Aorta (tissue), 5 donors: ENCODE measurements at places on chromosomes 2 and 18. TPM values are rescaled to one million over a fixed set of nuclear protein-coding genes. Genes with fewer than 3 reads are reported as not detected.

- no peak for DNase-seq
Measured at GRCh38 chr2:6878549-6878948, 972 bp downstream of the RSAD2 start.

DNA sequence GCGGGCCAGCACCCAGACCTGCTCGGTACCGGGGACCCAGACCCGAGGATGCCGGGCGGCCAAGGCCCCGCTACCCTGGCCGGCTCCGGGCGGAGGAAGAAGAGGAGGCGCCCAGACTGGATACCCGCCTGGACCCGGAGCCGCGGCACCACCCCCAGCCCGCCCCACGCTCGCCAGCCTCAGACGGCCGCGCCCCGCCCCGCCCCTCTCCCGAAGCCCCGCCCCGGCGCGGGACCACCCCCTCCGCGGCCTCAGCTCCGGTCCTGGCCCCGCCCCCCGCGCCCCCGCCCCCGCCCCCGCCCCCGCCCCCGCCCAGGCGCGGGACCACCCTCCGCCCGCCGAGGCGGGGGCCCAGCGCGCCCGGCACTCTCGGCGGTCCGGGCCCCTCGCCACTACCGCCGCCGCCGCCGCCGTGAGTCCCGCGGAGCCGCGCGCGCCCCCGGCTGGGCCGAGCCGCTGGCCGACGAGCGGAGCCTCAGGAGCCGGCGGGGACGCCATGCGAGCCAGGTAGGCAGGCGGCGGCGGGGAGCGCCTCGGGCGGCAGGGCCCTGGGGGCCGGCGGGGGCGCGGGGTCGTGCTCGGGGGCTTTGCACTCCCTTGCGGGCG is at the start of gene SH3BP4:
TSS of gene SH3BP4 (plus strand) at position 354 of the 606 bp plus-strand sequence. CDS start 82,986 bp downstream, outside the sequence.
- DNase-seq: peak; percentile 94

DNA sequence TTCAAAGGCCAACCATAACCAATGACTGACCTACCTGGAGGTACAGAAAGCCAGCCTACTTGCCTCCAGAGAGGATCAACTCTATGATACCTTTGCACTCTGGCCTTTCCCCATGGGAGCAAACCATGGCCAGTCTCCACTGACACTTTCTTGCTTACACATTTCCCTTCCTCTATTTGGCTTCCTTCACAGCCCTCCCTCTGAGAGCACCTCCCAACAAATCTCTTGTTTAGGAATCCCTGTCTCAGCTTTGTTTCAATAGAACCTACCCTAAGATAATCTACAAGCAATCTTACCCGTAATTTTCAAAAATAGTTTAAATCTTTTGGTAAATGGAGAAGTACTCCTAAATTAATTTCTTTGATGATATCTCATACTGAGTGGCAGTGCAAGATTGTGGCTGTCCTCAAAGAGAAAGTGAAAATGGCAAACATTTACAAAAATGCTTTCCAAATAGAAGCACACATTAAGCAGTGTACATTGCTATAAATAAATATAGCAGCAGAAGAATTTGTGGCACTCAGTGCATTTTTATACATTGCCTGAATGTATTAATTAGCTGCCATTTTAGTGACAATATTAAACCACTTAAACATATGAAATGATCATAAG is 140.6 kb downstream of the CCDC148 start:
- no peak for DNase-seq

GRCh38 chr2:2731101-2731815 is 400.2 kb upstream of the MYT1L start:
- DNase-seq: no peak

- no peak for DNase-seq
Measured at GRCh38 chr2:67631483-67631882, 234.3 kb downstream of the ETAA1 start.

- DNase-seq: no peak
Measured at GRCh38 chr2:116467243-116467642, 1347.2 kb upstream of the DDX18 start.

DNA sequence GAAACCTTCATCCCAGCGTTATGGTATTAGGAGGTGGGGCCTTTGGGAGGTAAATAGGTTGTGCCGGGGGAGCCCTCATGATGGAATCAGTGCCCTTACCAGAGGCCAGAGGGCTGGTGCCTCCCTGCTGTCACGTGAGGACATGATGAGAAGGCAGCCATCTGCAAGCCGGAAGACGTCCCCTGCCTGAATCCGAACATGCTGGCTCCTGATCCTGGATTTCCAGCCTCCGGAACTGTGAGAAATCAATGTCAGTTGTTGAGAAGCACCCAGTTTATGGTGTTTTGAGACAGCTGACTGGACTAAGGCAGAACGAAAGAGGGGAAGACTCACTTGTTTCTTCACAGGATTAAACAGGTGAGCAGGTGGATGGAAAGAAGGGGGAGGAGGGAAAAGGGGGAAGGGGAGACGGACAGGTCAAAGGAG is 13.0 kb upstream of the KLF11 start:
- peak; percentile 39 for DNase-seq

DNA sequence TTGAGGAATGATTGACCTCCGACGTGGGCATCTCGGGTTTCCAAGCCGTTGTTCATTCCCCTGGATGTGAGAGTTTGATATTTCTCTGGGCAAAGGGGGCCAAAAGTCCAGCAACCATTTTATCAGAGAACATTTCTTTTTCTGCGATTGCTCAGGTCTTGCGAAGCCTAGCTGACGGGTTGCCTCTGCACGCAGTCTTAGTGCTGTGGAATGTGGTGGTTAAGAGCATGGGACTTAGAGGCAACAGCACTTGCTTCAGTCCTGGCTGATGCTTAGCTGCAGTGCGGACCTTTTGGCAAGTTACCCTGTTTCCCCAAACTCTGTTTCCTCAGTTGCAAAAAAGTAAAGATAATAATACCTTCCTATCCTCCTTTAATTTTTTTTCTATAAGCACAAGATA is 45.0 kb downstream of the FAP start:
- DNase-seq: no peak

DNA sequence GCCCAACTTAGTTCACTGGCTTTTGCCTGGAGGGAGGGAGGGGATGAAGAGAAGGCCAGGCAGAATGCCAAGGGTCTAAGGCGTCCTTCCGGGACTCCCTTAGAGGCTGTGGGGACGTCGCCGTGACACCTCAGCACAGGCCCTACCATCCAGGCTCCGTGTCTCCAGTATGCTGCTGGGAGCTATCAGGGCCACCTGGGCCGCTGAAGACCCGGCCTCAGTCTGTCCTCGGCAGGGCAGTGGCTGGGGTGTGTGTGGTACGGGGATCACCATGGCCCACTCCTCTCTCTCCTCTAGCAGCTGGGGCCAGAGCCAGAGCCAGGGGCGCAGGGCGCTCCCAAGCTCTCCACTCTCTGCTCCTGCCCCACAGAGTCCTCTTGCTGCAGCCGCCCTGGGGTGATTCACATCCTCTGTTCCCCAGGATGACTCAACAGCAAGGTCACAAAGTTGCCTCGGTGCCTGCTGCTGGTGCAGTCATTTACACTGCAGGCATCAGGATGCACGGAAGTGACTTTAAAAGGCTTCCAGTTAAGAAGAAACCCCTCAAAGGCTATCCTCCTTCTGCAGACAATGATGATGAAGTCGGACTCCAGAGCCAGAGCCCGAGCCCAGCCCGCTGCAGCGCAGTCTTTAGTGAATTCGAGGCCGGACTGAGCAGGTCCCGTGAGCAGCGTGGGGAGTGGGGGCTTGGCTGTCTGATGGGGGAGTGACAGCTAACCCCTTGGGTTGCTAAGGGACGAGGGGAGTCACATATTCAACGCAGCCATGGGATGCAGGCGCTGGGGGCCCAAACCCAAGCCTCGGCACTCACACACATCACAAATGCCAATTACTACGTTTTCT is 31.9 kb downstream of the SNORC start:
- peak; percentile 67 for DNase-seq

Gene DYNAP
- not detected for total RNA-seq
